Epithelial cell of prostate (primary cell): ENCODE measurements at places on chromosomes 3 and 15.

DNA sequence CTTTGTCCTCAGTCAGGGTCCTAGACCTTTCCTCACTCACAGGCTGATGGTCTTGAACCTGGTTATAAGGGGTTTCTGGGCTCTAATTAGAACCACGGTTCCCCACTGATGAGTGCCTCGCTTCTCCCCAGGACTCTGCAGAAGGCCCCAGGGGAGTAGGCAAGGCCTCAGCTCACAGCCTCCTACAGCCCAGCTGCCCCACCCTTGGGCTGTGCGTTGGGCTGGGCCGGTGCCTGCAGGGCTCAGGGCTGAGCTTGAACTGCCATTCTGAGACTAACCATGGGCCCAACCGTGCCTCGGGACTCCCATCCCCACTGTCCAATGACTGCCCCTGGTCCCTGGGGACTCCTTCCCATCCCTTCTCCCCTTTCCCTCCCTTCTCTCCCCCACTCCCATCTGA lies 25.6 kb downstream of the CLEC3B start:
- DNase-seq = no peak

DNA sequence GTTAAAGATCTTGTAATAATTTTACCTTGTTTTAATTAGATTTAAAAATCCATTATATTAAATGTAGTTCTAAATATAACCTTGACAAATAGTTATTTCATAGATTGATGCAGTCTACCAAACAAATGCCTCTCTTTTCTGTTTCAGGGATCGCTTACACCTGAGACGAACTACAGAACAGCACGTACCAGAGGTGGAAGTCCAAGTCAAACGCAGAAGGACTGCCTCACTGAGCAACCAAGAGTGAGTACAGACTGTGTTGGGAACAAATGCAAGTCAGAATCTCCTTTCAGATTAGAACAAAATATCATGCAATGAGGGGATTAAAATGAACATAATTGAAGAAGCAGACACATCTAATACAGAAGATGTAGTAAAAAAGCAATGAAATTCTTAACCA lies 7.2 kb downstream of the SNRPN start:
- DNase-seq = no peak

DNA sequence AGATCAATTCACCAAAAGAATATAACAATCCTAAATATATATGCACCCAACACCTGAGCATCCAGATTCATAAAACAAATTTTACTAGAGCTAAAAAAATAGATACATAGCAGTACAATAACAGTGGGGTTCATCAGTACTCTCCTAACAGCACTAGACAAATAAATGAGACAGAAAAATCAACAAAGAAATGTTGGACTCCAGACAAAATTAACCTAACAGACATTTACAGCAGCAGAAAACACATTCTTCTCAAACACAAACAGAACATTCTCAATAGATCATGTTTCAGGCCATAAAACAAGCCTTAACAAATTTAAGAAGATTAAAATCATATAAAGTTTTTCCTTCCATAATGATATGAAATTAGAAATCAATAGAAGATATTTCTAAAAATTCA lies 124.8 kb upstream of the NECTIN3 start:
- no peak for DNase-seq

DNA sequence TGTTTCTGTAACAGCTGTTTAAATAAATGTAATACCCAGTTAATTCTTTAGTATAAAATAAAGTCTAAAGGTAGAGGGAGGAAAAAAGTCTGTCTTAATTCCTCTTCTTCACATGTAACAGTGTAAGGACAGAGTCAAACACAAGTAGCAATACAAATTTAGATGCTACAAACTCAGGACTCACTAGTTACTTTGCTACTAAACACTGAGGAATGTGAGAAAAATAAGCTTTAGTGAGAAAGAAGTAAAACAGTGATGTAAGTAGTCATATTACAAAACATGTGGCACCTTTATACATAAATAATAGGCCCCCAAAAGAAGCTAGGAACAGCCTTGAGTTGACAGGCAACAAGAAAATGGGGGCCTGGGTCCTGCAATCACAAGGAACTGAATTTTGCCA lies 113.0 kb downstream of the TBC1D5 start:
- DNase-seq = no peak

GRCh38 chr3:15989419-15989818 lies 185.1 kb upstream of the GALNT15 start:
- no peak for DNase-seq
